Globus pallidus (tissue), 1 donor: ENCODE measurements at places on chromosomes 7 and 10.

GRCh38 chr10:101716891-101717659, 22.1 kb upstream of the FBXW4 start:
- no peak for DNase-seq

GRCh38 chr10:63264617-63265221, 131.6 kb downstream of the NRBF2 start:
- DNase-seq = no peak

GRCh38 chr7:13778967-13779366, 210.5 kb downstream of the ETV1 start:
- DNase-seq = no peak

GRCh38 chr7:11625669-11626068, 206.3 kb downstream of the THSD7A start:
- no peak for DNase-seq

- DNase-seq = peak; percentile 59
These were observed 304.9 kb upstream of the ZMIZ1 start for GRCh38 chr10:78763651-78764395.

GRCh38 chr7:38863601-38864291, 45.2 kb downstream of the VPS41 start:
- no peak for DNase-seq

GRCh38 chr7:1042492-1042833, 1.9 kb upstream of the GPR146 start:
- DNase-seq = no peak

DNA sequence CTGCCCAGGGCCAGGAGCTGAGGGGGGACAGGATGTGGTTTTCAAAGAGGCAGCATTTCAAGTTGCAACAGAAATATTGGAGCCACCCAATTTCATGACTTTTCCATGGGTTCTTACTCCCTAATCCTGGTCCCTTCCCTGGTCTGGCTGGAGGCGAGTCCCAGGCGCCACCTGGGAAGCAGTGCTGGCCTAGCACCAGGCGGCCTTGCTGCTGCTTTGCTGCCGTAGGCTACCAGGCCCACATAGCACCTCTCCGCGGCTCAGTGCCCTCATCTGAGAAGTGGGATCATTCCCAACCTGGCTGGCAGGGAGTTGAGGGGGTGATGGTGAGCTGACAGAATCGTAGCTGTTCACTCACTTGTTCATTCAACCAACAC, 33.7 kb downstream of the ZMIZ1 start:
- DNase-seq = no peak

- DNase-seq = no peak
These were observed 9.5 kb downstream of the MARVELD1 start for GRCh38 chr10:97723001-97723400.

GRCh38 chr7:47648275-47648925, 66.5 kb upstream of the TNS3 start:
- DNase-seq = no peak

DNA sequence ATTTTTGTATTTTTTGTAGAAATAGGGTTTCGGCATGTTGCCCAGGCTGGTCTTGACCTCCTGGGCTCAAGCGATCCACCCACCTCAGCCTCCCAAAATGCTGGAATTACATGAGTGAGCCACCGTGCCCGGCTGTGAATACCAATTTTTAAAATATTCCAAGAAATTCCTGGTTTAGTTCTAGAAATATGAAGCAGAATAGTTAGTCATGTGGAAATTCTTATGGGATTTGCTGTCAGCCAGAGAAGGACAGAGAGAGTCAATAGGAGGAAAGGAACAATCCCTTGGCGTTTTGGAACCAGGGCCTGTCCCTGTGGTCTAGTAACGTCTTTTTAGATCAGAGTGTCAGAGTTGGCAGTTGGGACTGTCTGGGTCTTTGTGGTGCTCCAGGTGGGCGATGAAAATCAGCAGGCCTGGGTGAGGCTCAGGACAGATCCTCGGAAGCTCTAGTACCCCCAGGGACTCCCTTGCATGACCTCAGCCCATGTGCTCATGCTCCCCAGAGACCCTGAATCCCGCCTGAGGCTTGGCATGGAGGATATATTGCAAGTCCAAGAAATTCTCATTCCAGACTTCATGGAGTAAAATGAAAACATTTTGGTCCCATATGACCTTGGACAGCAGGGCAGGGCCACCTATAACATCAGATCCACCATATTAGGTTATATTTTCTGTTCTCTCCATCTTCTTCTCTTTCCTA, 7.8 kb downstream of the NODAL start:
- no peak for DNase-seq

DNA sequence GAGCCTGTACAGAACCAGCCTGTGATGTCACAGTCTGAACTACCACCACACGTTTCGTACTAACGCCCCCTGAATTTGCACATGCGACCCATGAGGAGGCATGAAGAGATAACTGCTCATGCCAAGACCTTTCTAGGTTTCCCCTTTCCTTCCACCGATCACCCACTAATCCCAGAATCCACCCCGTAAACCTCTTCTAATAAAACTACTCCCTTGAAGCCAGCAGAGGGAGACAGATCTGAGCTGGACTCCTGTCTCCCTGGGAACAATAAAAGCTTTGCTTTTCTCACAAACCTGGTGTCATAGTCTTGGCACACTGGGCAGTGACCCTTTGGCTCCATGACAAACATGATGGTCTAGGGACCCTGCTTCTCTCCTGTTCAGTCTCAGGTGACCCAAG, 144.5 kb downstream of the FRMD4A start:
- no peak for DNase-seq

GRCh38 chr10:120734483-120735078, 116.6 kb upstream of the WDR11 start:
- no peak for DNase-seq

GRCh38 chr7:111370002-111370401, 192.3 kb downstream of the IMMP2L start:
- DNase-seq = no peak
